ENCODE measurements at places on chromosomes 7 and 10. TPM values are rescaled to one million over a fixed set of nuclear protein-coding genes. Genes with fewer than 3 reads are reported as not detected.

DNA sequence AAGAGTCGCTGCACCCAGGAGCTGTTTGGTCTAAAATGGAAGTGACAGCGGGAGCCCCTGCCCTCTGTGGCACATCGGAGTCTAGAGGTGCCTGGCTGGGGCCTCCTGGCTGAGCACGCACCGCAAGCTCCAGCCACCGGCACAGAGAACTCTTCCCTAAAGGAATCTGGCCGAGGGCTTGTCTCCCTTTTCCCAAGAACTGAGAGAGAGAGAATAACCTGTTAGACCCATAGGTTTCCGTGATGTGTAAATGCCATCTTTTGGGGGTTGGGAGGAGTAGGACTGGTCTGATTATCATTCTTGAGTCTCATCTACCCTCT, 47.3 kb downstream of the PROSER2 start:
- H3K4me1 ChIP-seq: peaks cover 22% of the 10 kb centered on the region
- H3K27me3 ChIP-seq: no peaks in the 10 kb centered on the region
- no peak overlapping the region for H3K27ac ChIP-seq
- no peak overlapping the region for H3K4me3 ChIP-seq
- peaks cover 13% of the 10 kb centered on the region for H3K36me3 ChIP-seq
- no peak for DNase-seq

GRCh38 chr7:28615091-28615490, 202.8 kb downstream of the CREB5 start:
- H3K4me1 ChIP-seq: no peaks in the 10 kb centered on the region
- no peaks in the 10 kb centered on the region for H3K36me3 ChIP-seq
- no peaks in the 10 kb centered on the region for H3K27me3 ChIP-seq
- no peak overlapping the region for H3K27ac ChIP-seq

GRCh38 chr7:146494952-146495596, 378.5 kb downstream of the CNTNAP2 start:
- H3K27ac ChIP-seq: no peak overlapping the region
- DNase-seq: no peak
- H3K4me1 ChIP-seq: no peaks in the 10 kb centered on the region
- H3K27me3 ChIP-seq: no peaks in the 10 kb centered on the region

C10orf90 gene
- not detected for total RNA-seq

NAT16 gene
- total RNA-seq: not detected

GRCh38 chr7:75624134-75624832, 114.5 kb downstream of the HIP1 start:
- peak overlapping the region; percentile 85 for H3K27ac ChIP-seq
- no peaks in the 10 kb centered on the region for H3K27me3 ChIP-seq
- DNase-seq: peak; percentile 86
- H3K4me1 ChIP-seq: peaks cover 25% of the 10 kb centered on the region
- H3K4me3 ChIP-seq: no peak overlapping the region
- H3K36me3 ChIP-seq: no peaks in the 10 kb centered on the region

- no peaks in the 10 kb centered on the region for H3K27me3 ChIP-seq
- no peak for DNase-seq
- H3K4me1 ChIP-seq: no peaks in the 10 kb centered on the region
- H3K27ac ChIP-seq: no peak overlapping the region
Observed at GRCh38 chr7:80128918-80129317, 5.7 kb upstream of the GNAI1 start.

GRCh38 chr7:100885440-100886141, 3.9 kb downstream of the UFSP1 start:
- no peak overlapping the region for H3K27ac ChIP-seq
- H3K4me3 ChIP-seq: no peak overlapping the region
- peaks cover 20% of the 10 kb centered on the region for H3K4me1 ChIP-seq
- H3K36me3 ChIP-seq: peaks cover 79% of the 10 kb centered on the region

GRCh38 chr7:103656221-103656620, 210.2 kb upstream of the SLC26A5 start:
- no peak overlapping the region for H3K27ac ChIP-seq
- DNase-seq: no peak
- H3K27me3 ChIP-seq: no peaks in the 10 kb centered on the region

DNA sequence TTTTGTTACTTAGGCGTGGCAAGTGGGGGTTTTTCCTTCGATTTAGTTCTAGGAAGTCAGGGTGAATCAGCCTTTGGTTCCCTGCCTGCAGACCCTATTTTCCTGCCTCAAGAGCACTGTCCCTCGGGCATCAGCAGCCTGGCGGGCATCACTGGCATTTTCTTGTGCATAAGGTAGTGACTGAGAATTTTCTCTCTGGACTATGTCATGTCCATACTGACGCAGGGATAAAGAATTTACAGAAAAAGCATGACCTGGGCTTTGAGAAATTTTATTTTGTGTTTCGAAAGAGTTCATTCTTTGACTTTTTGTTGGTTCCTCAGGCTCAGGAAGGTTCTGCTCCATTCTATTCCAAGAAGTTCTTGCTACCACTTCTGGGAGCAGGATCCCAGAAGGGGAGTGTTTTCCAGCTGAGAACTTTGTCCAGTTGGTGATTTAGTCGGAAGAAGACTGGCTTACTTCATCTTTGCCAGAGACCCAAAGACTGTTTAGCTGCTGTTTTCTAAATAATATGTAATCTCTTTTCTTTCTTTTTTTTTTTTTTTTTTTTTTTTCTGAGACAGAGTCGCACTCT, 213.9 kb upstream of the SH2B2 start:
- H3K27ac ChIP-seq: no peak overlapping the region
- H3K36me3 ChIP-seq: peaks cover 7% of the 10 kb centered on the region
- no peaks in the 10 kb centered on the region for H3K27me3 ChIP-seq
- no peak overlapping the region for H3K4me3 ChIP-seq
- DNase-seq: no peak

DNA sequence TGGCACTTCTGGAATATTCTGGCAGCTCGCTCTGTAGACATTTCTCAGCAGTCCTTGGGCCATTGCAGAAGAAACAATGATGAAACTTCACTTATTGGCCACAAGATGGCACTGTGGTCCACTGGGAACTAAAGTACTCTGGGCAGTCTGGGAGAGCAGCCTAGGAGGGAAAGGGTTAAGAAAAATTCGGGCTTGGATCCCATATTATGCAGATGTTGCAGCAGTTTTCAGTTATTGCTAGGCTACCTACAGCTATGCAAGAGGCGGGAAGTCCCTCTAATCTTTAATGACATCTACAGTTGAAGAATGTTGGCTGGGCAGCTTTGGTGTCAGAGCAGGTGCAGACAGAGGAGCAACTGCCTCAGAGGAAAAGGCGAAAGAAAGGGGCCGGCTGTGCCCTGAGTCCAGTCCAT, 201.7 kb upstream of the PRSS58 start:
- no peak for DNase-seq
- no peak overlapping the region for H3K4me3 ChIP-seq

CPED1 gene
- 39.2 TPM for total RNA-seq

LEP gene
- not detected for total RNA-seq

GRCh38 chr10:77667426-77668324, 30.1 kb upstream of the KCNMA1 start:
- no peaks in the 10 kb centered on the region for H3K36me3 ChIP-seq
- no peak overlapping the region for H3K27ac ChIP-seq
- no peak overlapping the region for H3K4me3 ChIP-seq
- no peak for DNase-seq
- peaks cover 7% of the 10 kb centered on the region for H3K27me3 ChIP-seq

TSPAN15 gene
- total RNA-seq: 47.3 TPM

DNA sequence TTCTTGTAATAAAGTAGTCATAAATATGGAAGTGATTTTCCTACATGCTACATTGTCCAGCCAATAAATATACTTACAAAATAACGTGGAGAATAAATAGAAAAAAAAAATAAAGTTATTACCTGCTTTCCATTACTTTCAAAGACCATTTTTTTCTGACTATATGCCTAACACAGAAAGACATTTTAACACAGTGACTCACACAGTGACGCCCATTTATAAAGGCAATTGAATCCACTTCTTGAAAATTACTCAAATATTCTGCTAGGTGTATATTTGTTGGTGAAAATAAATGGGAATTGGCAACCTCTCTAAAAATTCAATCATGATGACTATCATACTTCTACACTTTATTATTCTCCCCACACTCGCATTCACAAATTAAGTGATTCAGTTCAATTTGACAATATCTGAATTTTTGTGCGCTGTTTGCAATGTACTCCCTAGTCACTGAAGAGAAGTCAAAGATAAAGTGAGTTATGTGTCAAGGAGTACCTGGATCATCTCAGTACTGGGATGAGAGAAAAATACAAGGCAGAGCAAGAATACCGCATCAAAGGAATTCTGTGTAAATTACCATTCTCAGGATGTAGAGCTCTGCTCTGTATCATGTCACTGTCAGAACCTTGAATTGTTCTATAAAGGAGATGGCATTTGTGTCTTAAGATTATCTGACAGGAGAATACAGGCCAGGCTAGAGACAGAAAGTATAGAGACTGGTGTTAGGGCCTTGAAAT, 642.7 kb downstream of the IPMK start:
- no peaks in the 10 kb centered on the region for H3K27me3 ChIP-seq
- no peak overlapping the region for H3K27ac ChIP-seq
- no peak overlapping the region for H3K4me3 ChIP-seq
- no peak for DNase-seq

GRCh38 chr10:123636598-123637325, 29.4 kb upstream of the GPR26 start:
- DNase-seq: no peak
- H3K27ac ChIP-seq: no peak overlapping the region
- no peaks in the 10 kb centered on the region for H3K36me3 ChIP-seq

GRCh38 chr7:102125127-102125596, 161.5 kb upstream of the SH2B2 start:
- H3K4me1 ChIP-seq: peaks cover 23% of the 10 kb centered on the region
- no peak overlapping the region for H3K27ac ChIP-seq
- H3K4me3 ChIP-seq: no peak overlapping the region
- no peaks in the 10 kb centered on the region for H3K27me3 ChIP-seq
- DNase-seq: peak; percentile 92
- no peaks in the 10 kb centered on the region for H3K36me3 ChIP-seq

DNA sequence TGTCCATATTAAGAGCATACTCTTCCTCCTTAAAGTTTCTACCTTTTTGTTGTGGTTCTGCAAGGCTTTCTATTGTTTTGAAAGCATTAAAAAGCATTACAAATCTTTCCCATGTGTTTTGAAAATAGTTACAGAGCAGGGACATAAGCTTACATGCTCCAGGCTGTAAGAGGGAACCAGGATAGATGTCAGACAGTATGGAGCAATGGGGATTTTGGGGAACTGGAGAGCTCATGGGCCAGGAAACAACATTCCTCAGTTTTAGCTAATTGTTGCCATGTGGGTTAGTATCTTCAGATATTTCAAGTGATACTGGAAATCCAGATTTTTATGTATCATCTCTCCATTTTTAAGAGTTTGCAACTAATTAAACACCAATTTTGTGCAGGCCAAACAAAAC, 3.5 kb downstream of the MDFIC start:
- H3K4me1 ChIP-seq: peaks cover 38% of the 10 kb centered on the region
- H3K27ac ChIP-seq: peak overlapping the region; percentile 14
- no peak for DNase-seq

COL26A1 gene
- 0.58 TPM for total RNA-seq

- no peak overlapping the region for H3K27ac ChIP-seq
- no peaks in the 10 kb centered on the region for H3K36me3 ChIP-seq
- H3K27me3 ChIP-seq: no peaks in the 10 kb centered on the region
Observed at GRCh38 chr7:40582539-40582938, 447.7 kb downstream of the SUGCT start.

GRCh38 chr7:47601881-47602249, 20.0 kb upstream of the TNS3 start:
- no peak for DNase-seq
- H3K4me3 ChIP-seq: no peak overlapping the region
- no peak overlapping the region for H3K27ac ChIP-seq
- no peaks in the 10 kb centered on the region for H3K27me3 ChIP-seq
- H3K4me1 ChIP-seq: peaks cover 42% of the 10 kb centered on the region

GRCh38 chr7:112143136-112143535, 63.1 kb downstream of the DOCK4 start:
- H3K27ac ChIP-seq: no peak overlapping the region
- no peak overlapping the region for H3K4me3 ChIP-seq
- H3K4me1 ChIP-seq: peaks cover 26% of the 10 kb centered on the region
- no peak for DNase-seq
- no peaks in the 10 kb centered on the region for H3K27me3 ChIP-seq

GRCh38 chr10:108782411-108782810, 1140.9 kb downstream of the XPNPEP1 start:
- no peak overlapping the region for H3K27ac ChIP-seq
- H3K4me1 ChIP-seq: no peaks in the 10 kb centered on the region
- H3K4me3 ChIP-seq: no peak overlapping the region
- DNase-seq: no peak
- no peaks in the 10 kb centered on the region for H3K27me3 ChIP-seq

DNA sequence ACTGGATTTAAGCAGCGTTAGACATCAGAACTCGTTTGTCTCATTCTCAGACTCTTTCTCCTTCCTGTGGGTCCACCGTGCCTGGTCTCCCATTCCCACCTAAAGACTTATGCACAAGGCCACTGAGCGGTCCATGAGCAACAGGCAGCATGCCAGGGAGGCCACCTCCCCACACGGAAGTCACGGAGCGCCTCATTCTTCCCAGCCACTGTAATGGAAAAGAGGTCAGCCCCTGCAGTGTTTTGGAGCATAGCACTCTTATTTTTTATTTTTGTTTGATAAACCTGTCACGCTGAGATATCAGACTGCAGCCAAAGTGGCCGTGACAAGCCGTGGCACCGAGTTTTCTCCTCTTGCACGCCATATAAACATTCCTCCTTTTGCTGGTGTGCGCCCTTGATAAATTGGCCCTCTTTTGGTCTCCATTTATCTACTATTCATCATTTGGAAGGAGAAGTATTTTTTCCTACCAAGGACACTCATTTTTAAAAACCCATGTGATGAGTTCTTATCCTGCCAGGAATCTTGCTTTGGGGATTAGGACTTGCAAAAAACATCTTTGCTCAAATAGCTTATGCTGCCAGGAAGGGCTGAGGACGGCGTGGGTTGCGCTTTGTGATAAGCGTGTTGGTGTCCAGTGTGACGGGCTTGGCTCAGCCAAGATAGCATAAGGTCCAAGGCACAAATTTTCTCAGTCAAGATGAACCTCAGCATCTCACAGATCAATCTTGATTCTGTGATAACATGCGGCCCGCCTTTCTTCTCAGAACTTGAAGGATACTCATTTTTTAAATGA, 206.0 kb downstream of the CCDC3 start:
- H3K27ac ChIP-seq: no peak overlapping the region
- no peaks in the 10 kb centered on the region for H3K27me3 ChIP-seq
- no peaks in the 10 kb centered on the region for H3K36me3 ChIP-seq
- H3K4me3 ChIP-seq: no peak overlapping the region
- no peaks in the 10 kb centered on the region for H3K4me1 ChIP-seq
- no peak for DNase-seq

DNA sequence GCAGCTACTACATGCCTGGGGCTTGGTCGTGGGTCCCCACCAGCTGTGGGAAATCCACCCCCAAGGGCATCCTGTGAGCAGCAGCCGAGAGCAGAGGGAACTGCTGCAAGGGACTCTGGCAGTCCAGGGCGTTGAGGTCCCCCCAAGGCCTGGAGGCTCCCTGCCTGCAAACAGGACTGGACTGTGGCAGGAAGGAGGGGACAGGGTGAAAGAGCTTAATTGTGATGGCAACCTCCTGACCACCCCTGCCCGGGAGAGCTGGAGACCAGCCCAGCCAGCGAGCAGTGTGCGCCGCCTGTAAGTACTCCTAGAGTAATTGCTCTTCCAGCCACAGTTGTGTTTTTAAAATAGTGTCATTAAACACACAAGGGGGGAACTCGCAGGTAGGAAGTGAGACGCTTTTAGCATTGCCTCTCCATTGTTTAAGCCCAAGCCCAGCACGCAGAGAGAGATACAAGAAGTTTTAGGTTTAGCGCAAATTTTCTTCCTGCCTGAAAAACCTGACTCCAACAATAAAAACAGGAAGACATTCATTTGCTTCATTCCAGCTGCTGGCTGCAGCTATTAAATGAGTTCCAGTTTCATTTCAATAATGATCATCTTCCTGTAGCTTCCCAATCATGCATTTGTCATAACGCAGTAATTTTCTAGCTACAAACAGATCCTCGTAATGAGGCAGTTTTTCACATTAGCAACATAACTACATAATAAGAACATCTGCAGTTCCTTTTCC, 111.1 kb downstream of the EBF3 start:
- H3K27me3 ChIP-seq: no peaks in the 10 kb centered on the region
- H3K36me3 ChIP-seq: no peaks in the 10 kb centered on the region
- peak overlapping the region; percentile 4 for H3K4me3 ChIP-seq

All from upper lobe of right lung (tissue), 1 donor.